Activated T-helper 1 cell treated with anti-CD3 and anti-CD28 coated beads, Interleukin-2, amount 50 U/mL, for 16 hours (primary cell): ENCODE measurements at places on chromosomes 2 and 18.

- no peak for DNase-seq
These were observed 44.3 kb downstream of the TWIST2 start for GRCh38 chr2:238892204-238892500.

- no peak for DNase-seq
These were observed 12.0 kb downstream of the DSG1 start for GRCh38 chr18:31329787-31330438.

GRCh38 chr2:230961091-230961491 lies 34.8 kb upstream of the SPATA3 start:
- DNase-seq: no peak

DNA sequence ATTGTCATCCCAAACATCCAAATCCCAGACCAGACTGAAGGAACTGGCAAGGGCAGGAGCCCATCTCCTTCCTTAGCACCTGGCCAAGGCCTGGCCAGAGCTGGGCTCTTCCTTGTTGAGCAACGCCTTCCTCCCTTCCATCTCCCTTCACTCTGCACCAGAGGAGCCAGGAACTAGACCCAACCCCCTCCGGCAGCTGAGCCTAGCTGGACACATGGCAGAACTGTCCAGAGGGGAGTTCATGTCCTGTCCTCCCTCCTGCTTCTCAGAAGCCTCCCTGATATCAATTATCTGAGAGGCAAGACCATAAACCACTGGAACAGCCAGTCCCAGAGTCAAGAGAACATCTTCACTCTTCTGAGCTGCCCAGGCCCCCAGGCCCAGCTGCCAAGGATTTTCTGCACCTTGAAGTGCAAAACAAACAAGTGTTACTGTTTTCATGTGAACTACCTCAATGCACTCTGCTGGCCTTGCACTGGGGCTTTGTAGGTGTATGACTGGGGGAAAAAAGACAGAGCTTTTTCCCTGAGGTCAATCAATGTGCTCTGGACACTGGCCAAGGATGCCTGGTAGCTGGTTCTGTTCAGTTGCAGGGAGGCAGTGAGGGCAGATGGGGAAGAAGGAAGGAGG lies 107.6 kb upstream of the MSH6 start:
- DNase-seq: no peak

GRCh38 chr2:35997488-35997887 lies 358.1 kb upstream of the CRIM1 start:
- DNase-seq: no peak

GRCh38 chr2:9519250-9519649 lies 36.4 kb downstream of the ADAM17 start:
- no peak for DNase-seq

GRCh38 chr2:218074031-218074430 lies 5.0 kb downstream of the RUFY4 start:
- no peak for DNase-seq

GRCh38 chr2:141942006-141942789 lies 188.6 kb downstream of the LRP1B start:
- no peak for DNase-seq

DNA sequence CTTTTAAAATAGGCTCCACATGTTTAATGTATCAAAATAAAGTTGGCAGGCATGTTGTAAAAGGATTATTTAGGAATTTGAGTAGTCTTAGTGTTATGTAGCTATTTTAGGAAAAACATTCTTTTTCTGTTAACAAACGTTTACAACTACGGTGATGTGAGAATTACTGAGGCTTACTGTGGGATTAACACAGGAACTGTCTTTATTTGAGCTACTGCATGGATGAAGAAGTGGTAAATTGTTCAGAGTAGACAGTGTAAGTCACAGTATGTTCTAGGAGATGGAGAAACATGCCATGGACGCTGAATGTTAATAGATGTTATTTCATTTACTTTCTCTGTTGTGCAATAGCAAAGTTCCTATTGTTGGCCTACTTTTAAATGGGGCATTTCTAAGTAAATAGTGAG lies 1.6 kb downstream of the PPM1B start:
- DNase-seq: no peak

- DNase-seq: no peak
These were observed 311.8 kb downstream of the FBXO15 start for GRCh38 chr18:73835656-73836364.

DNA sequence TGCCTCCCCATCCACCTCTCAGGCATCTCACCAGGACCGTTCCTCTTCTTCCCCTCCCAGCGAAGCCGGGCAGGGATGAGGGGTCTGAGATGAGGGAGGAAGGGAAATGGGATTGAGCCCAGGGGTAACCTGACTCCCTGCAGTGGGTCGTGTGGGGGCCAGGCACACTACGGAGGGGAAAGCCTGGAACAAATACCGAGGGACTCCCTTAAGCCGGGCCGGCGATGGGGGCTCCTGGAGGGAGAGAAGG lies 250 bp upstream of the SPEG start:
- DNase-seq: no peak

- DNase-seq: no peak
These were observed 34.1 kb upstream of the KCNF1 start for GRCh38 chr2:10877651-10878111.

- DNase-seq: no peak
These were observed 73.1 kb upstream of the PID1 start for GRCh38 chr2:229344151-229344551.

DNA sequence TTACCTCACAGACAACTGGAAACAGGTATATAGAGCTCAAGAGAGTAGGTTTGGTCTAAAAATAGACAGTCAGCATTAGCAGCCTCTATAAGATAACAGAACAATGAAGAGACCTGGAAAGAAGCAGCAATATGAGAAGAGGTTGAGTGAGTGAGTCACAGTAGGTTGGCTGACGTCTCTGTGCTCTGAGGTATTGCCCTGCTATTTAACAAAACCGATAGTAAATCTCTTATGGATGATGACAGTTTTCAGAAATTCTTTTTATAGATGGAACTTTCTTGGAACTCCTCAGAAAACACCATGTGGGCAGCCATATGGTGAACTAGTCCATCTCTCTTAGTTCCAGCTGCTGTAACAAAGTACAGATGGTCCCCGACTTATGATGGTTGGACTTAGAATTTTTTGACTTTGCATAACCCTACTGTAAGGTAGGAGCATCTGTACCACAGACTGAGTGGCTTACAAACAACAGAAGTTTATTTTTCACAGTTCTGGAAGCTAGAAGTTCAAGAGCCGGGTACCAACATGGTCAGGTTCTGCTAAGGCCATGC lies 123.5 kb downstream of the MBD2 start:
- DNase-seq: no peak

GRCh38 chr2:31269087-31269486 lies 35.1 kb downstream of the EHD3 start:
- no peak for DNase-seq

- no peak for DNase-seq
These were observed 211.0 kb downstream of the KCNE4 start for GRCh38 chr2:223262946-223263345.

- DNase-seq: no peak
These were observed 4.8 kb upstream of the RNF138 start for GRCh38 chr18:32086881-32087280.

DNA sequence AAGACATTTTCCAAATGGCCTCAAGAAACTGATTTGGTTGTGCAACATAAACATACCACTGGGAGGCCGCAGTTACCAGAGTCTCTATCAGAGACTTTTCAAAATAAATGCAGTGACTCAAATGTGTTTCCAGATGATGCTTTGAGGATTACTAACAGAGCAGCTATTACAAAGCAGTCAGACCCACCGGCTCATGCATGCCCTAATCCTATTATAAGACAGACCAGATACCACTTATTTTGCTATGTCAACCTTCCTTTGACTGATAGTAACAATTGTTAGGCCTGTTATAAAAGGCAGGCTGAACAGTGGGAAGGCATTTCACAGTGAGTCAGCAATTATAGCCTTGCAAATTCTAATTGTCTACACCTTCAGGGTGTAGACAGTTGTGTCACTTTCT lies 217.7 kb downstream of the LRRTM1 start:
- DNase-seq: no peak

DNA sequence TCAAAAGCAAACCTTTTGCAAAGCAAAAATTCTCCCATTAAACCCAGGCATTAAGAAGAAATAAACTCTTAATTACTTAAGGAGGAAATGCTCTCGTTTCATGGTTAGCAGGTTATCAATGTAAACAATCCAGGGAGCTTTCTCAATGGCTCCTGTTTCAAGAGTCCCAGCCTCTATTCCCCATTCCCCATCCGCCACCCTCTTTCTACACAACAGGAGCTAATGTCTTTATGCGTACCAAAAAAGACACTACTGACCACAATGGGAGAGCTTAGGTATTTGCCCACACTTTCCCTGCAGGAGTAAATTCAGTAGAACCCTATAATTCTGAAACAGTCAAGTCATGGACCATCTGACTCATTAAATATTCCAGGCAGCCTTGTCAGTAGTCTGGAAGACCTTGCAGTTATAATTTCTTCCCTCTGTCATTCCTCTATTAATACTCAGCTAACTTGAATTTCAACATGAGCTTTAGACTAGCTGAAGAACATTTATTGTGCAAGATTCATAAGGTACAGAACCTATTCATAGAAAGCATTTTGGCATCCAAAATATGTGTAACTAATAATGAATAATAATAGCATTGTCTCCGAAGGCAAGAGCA lies 48.6 kb downstream of the SLC8A1 start:
- DNase-seq: no peak

GRCh38 chr2:102502576-102502975 lies 29.6 kb downstream of the SLC9A4 start:
- no peak for DNase-seq

DNA sequence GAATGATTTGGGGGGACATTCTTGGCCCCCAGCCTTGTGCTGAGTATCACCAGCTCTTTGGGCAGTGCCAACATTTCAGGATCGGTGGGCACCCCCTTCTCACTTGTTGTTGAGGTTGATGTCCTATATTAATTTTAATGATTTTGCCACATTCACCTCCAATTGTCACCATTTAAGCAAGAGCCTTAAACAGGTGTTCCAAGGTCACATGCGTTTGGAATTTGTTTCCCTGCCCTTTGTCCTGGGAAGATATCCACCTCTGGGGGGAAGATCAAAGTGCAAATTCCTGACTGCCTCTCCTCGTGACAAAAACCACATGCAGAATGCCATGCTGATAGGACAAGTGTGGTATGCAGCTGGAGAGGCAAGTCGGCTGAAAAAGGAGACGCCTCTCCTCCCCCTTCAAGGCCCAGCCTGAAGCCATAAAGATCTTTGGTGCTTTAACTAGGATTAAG lies 72.5 kb upstream of the ID2 start:
- no peak for DNase-seq

DNA sequence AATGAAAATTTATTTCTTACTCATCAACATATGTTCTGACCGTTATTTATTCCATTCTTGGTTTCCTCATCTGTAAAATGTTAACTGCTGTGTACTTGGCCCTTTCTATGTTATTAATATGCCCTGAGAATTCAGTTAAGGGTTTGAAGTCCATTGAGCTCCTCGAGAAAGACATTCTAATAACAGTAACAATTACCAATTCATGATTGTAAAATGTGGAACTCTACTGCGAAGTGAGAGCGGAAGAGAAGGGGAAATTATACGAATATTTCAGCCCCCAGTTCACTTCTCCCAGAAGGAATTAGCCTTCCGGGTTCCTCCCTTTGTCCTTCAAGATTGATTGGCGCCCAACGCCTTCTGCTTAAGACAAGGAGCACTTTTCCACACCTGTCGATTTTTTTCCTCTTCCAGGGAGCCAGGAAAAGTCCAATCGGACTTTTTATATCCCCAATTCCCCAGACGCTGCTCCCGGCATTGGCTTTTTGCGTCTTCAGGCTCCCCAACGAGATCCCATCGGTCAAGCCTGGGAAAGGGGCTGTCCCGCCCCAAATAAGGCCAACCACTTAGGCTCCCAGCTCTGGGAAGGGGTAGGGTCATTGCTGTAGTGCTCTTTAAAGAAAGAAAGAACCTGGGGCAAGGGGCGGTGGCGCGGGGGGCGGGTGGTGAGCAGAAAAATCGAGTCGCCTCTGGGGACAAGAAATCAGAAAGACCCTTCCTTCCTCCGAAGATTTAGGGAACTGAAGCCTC lies 1.6 kb downstream of the DSC2 start:
- no peak for DNase-seq

GRCh38 chr2:3595404-3595803 lies 492 bp downstream of the COLEC11 start:
- no peak for DNase-seq

- DNase-seq: no peak
These were observed 121.0 kb downstream of the SMAD2 start for GRCh38 chr18:47809420-47809819.

DNA sequence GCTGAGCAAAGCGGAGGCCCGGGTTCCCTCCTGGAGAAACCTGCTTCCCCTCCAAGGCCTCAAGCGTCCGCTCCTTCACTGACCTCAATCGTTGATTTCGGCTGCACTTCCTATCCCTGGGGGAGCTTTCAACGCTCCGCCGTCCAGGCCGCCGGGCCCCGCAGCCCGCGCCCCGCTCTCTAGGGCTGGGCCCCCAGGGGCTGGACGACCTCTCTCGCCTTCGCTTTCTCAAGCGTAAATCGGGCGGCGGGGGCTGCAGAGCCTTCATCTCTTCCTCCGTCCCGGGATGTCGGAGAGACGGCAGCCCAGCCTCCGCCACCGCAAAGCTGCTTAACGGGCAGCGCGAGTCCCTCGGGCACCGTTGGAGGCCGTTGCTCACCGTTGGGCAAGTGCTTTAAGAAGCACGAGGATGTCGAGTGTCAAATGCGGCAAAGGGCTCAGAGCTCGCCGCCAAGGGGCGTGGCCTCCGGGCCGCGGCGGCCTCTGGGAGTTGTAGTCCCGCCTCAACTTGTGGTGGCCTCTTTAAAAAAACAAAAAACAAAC lies 8.5 kb downstream of the HES6 start:
- peak; percentile 69 for DNase-seq

DNA sequence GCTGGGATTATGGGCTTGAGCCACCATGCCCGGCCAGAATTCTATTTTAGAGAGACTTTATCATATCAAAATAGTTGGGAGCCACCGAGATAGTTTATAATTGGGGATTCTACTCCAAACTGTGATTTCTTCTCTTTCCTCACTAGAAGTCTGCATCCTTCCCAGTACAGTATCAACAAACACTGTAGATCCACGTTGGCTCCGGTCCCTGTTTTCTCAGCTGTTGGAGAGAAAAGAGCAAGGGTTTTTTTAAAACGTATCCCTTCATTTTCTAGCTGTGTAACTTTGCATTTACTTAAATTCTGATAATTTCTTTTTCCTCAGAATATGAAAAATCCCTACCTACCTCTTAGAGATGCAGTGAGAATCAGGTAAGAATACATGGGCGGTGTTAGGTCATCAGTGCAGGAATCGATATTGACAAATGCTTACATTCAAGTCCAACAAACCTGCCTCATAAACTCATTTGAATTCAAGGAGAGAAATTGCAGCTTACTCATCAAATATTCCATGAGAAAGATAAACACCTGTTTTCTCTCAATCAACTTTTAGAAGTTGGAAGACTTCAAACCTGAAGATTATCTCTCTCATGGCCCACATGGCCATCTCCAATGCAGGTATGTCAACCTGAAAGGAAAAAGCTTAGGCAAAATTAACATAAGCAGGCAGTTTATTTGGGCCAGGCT lies 17.7 kb upstream of the PDCL3 start:
- no peak for DNase-seq

- no peak for DNase-seq
These were observed 287.2 kb upstream of the LINC00305 start for GRCh38 chr18:64436111-64436510.

GRCh38 chr2:207683879-207684627 lies 27.4 kb upstream of the CCNYL1 start:
- DNase-seq: no peak

GRCh38 chr2:3914241-3914640 lies 210.9 kb downstream of the DCDC2C start:
- DNase-seq: no peak
